RPMI7951 (cell line): ENCODE measurements at places on chromosomes 12 and 14. TPM values are rescaled to one million over a fixed set of nuclear protein-coding genes. Genes with fewer than 3 reads are reported as not detected.
A peak's percentile ranks its signal among the peaks of the same experiment; 100 is the strongest.

IL26 gene
- not detected in 2 replicates for total RNA-seq

- peak; percentile 47 for DNase-seq
Measured at GRCh38 chr12:105461271-105461943, 130.9 kb downstream of the C12orf75 start.

KRT75 gene
- not detected in 2 replicates for total RNA-seq

DNA sequence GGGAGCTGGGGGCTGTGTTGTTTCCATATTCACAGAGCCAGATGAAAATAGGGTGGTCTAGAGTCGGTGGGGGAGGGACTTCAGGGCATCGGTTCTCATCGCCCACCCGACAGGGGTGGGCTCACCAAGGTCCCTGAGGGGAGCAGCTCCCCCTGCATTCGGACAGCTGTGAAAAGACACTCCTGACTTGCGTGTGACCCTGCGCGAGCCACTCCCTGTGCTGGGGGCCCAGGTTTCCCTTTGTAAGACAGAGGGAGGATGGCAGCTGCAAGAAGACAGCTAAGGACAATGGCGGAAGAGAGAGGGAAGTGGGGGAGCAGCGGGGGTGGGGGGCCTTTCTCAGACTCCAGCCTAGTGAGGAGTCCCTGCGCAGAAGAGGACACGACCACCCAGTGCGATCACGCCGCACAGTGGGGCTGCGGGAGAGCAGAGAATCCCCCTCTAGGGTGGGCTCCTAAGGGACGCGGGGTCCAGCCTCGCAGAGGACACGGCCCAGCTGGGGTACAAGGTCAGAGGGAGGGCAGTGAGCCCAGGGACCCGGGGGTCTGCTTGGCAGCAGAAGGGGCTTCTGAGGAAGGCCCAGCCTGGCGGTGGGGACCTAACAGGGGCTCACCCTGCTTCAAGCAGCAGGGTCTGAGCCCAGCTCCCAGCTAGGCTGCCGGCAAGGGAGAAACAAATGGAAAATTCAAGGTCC lies 326.9 kb upstream of the DIO3 start:
- no peak for DNase-seq

GRCh38 chr12:50746431-50746830 lies 17.5 kb upstream of the ATF1 start:
- no peak for DNase-seq

ERP27 gene
- total RNA-seq, result 0.10 TPM in 1 of 2 replicates, not detected in the other

TAS2R7 gene
- total RNA-seq, result not detected in 2 replicates
